ENCODE measurements at places on chromosomes 1 and 21.

GRCh38 chr1:17356387-17357026 lies 15.5 kb upstream of the PADI6 start:
- no peak for DNase-seq

DNA sequence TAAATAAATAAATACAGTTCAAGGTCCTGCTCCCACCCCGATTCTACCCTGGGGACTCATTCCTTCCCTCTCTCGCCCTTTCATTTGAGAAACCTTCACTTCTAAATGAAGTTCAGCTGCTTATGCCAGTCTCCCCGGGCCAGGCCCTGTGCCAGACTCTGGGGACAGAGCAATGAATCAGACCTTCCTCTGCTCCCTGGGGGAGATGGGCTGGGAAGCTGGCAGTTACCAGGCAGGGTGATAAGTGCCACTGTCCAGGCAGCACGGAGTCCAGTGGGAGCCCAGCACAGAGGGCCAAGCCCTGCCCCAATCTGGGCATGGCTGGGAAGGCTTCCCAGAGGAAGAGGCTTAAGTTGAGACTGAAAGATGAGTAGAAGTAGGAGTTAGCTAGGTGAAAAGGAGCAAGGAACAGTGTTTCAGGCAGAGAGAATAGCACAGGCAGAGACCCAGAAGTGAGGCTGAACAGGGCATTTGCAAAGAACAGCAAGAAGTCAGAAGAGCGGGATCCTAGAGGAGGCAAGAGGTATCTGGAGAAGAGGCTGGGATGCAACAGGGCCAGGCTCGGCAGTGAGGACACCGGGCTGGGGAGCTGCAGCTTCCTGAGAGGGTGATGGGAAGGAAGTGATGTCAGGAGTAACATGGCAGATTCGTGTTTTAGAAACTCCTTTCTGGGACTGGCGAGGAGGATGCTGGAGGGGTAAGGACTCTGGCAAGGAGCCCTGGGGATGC lies 13.5 kb downstream of the KCNQ4 start:
- no peak for DNase-seq

DNA sequence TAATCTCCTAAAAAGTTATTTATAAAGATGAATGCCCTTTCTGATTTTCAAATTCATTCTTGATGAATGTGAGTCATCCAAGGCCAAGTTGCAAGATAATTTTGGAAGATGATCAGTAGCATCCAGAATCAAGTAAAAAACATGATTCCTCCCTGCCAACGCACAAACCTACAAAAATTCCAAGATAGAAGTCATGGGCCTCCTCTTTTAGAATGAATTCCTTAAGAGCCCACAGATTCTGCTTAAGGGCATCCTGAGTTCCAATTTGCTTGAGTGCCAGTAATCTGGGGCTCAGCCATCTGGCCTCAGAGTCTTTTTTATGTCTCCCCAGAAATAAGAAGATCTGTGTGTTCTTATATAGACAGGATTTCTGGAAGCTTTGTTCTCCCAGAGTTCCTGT lies 23.2 kb upstream of the SPATA6 start:
- no peak for DNase-seq

DNA sequence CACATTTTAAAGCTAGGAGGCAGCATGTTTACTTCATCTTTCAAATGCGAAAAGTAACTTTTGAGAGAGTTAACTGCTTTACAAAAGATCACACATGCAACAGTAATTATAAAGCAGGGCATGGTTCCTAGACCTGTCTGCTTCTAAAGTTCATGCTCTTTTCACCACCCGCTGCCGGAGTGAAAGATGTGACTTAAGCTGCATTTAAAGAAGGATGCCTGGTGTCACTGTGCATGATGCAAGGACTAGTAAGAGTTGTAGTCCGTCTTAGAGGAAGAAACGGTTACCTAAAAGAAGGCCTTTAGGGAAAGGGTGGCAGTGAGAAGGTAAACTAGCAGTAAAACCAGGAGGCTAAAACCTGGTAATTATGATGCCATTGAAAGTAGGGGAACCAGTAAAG lies 1689.1 kb downstream of the KCNT2 start:
- DNase-seq, result no peak

DNA sequence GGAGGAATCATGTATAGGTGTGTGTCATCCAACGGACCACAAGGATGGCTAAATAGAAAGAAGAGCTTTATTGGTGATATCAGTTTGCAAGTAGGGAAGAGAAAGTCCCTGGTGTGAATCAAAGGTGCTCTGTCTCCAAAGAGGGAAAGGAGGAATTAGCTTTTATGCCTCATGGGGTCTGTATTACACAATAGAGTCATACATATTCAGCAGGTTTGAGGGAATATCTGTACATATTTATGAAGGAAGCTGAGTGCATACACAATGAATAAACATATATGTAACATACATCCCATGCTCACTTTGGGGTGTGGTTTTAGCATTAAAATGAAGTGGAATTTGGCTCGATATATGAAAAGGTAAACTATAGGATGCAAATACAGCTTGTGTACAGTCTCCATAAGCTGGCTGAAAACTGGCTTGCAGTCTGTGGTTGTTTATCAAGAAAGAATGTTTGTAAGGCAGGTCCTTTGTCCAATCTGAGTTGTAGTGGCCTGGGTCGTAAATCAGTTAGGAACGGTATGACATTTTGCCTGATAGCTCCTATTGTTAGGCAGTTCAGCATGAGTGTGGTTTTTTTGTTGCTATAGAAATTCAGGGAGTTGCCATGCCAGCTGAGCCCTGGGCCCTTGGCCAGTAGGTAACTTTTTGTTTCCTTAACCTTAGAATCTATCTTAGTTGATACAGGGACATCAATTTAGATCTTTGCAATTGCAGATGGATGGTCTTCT lies 198.0 kb upstream of the ZP4 start:
- no peak for DNase-seq

- DNase-seq, result no peak
These were observed 23.9 kb downstream of the FTCD start for GRCh38 chr21:46131588-46131837.

- DNase-seq, result no peak
These were observed 799.6 kb downstream of the ADGRL2 start for GRCh38 chr1:82600314-82600713.

DNA sequence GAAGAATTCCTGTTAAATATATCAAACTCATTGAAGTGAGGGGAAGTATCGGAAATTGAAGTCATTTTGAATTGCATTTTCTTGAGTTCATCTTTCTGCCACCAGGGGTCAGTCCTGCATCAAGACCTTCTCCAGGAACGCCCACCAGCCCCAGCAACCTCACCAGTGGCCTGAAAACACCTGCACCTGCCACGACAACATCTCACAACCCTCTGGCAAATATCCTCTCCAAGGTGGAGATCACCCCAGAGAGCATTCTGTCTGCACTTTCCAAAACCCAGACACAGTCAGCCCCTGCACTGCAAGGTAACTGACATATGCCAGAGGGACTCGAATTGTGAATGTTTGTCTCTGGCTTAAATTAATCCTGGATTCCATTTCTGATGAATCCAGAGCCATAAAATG lies 22.8 kb upstream of the TARS2 start:
- DNase-seq, result peak; percentile 47
